ENCODE measurements at places on chromosomes 11 and 22.

DNA sequence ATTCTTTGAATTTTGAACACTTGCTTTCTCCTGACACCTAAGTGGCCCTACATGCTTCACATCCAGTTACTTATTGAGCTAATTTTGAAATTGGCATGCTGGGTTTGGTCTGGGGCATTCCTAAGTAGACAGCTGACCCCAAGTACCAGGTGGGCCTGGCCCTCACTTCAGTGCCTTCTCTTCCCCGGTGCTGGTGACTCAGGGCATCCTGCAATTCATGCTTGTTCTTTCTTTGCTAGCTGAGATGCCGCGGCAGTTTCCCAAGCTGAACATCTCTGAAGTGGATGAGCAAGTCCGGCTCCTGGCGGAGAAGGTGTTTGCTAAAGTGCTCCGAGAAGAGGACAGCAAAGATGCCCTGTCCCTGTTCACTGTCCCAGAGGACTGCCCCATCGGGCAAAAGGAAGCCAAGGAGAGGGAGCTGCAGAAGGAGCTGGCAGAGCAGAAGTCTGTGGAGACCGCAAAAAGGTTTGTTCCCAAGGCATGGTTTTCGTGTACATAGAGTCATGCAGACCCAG lies 6.3 kb downstream of the AMPD3 start:
- no peak for DNase-seq

DNA sequence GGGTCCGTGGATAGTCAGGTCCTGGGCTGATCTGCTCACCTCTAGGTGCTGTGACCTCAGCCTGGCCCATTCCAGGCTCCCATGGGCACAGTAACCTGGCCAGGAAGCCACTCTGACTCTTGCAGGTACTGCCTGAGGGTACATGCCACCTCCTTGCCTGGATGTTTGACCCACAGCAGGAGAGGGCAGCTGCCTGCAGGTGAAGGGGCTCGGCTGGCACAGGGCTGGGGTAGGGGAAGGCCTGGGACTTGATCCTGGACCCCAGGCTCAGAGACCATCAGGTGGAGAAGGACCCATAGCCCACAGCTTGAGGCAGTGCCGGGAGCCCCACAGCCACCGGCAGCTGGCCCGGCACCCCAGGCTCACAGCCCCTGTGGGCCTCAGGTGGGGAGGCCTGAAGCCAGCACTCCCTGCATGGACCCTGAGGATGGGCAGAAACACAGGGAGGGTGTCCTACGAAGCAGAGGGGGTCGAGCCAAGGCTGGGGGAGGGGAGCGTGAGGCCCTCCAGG lies 2.7 kb downstream of the LRRC56 start:
- DNase-seq: no peak

DNA sequence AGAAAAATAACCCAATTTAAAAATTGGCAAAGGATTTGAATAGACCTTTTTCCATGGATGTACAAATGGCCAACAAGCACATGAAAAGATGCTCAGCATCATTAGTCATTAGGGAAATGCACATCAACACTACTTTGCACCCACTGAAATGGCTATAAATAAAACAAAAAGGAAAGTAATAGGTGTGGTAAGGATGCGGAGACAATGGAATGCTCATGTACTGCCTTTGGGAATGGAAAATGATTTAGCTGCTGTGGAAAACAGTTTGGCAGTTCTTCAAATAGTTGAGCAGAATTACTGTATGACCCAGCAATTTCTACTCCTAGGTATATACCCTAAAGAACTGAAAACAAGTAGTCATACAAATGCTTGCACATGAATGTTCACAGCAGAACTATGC lies 37.4 kb downstream of the LARGE2 start:
- no peak for DNase-seq

- DNase-seq: no peak
These were observed 5.4 kb downstream of the DDIAS start for GRCh38 chr11:82906931-82907330.

DNA sequence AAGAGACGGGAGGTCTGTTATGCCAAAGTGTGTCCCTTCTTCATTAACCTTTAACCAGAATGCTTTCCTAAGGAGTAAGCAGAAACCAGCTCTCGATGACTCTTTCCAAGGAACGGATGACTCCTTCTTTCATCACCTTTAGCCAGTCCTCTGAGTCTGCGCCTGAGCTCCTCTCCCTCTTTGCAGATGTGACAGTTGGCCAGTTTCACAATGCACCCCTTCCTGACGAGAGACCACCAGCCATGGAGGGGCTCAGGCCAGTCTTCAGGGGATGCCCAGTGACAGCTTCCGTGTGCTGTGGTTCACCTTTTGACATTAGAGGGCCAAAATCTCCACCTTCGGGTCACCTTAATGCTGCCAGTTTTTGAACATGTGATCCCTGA lies 826.1 kb downstream of the TBC1D22A start:
- no peak for DNase-seq

GRCh38 chr11:96554236-96554820 lies 164.5 kb downstream of the JRKL start:
- no peak for DNase-seq

GRCh38 chr11:103920933-103921332 lies 115.5 kb upstream of the DDI1 start:
- no peak for DNase-seq

DNA sequence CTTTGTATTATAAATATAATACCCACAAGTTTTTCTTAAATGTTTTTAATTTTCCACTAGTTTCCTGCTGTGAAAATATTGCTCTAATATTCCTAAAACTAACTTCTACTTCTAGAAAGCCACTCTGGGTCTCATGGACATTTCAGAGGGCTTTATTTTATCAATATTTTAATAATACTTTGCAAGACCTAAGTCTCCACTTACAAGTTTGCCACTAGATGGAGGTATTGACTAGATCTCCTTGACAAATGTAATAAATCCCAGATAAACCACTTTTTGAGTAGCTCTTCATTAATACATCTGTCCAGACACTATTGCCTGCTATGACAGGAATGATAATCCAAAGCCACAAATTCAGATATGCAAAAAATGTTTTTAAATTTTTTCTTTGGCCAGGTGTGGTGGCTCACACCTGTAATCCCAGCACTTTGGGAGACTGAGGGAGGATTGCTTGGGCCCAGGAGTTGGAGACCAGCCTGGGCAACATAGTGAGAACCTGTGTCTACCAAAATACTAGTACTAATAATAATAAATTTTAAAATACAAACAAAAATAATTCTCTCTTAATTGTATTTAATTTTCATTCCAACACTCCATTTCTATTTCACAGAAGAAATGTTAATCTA lies 3.5 kb upstream of the ACAT1 start:
- DNase-seq: peak; percentile 50

GRCh38 chr22:37105154-37105553 lies 4.4 kb downstream of the TMPRSS6 start:
- DNase-seq: no peak

DNA sequence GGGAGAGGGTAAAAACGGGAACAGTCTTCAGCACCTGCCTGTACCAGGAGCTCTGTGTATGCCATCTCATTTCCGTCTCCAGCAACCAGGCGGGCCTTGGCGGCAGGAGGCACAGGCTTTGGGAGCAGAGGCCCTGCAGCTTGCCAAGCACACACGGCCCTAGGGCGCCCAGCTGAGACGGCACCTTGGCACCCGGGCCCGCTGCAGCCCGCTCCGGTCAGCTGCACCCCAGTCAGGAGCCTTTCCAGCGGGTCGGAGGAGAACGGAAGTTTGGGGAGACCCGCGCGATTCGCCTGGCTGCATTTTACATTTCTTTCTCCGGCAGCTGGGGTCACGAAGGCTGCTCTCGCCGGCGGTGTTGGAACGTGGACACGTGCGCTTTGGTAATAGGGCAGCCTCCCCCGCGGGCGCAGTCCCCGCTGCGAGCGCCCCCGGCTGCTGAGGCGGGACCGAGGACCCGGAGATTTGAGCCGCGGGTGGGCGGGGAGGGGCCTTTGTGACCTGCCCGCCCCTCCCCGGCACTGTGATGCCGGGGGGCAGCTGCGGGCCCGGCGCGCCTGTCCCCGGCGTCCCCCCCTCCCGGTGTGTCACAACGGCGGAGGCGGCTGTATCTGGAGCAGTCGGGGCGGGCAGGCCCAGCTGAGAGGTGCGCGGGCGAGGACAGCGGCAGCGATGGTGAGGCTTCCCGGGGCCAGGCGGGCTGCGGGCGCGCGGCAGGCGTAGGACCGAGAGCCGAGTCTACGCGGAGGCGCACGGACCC lies at the start of gene TUBA8:
TSS of gene TUBA8 (plus strand) at position 616 of the 760 bp plus-strand sequence. CDS start at position 673, 57 bp downstream.
- DNase-seq: peak; percentile 75

GRCh38 chr22:30212363-30212995 lies 34.1 kb downstream of the LIF start:
- no peak for DNase-seq

DNA sequence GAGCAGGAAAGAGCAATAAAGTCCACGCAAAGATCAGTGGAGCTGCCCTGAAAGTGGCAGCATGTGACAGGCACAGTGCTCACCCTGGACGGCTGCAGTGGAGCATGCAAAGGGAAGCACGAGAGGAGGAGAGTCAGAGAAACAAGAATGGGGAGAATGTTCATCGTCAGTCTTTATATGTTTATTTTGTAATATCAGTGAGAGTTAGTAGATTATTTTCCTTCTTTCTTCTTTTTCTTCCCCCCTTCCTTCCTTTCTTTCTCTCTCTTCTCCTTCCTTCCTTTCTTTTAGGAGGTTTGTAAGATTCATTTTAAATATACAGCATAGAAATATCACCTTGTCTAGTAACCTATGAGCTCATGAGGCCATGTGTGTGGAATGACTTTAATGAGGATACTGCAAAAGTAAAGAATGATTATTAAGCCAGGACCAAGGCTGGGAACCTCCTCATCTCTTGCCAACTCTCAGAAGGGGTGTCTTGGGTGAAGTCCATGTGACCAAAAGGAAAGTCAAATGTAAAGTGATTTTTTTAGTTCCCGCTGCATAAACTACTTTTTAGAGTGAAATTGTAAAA lies 321.1 kb downstream of the AASDHPPT start:
- DNase-seq: no peak

DNA sequence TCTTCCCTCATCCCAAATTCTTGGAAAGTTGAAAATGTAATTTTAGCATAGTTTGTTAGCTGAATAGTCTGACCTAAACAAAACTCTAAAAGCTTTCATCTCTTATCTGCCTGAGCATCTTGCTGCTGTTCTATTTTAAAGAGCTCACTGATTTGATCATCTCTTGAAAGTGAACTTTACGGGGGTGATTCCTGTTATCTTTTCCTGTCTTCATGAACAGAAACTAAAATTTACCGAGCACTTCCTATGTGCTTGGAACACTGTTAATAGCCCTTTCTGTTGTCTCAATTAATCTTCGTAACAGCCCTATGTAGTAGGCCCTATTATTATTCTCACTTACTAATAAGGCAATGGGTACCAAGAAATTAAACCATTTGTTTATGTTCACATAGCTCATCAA lies 12.3 kb downstream of the AMOTL1 start:
- DNase-seq: no peak

DNA sequence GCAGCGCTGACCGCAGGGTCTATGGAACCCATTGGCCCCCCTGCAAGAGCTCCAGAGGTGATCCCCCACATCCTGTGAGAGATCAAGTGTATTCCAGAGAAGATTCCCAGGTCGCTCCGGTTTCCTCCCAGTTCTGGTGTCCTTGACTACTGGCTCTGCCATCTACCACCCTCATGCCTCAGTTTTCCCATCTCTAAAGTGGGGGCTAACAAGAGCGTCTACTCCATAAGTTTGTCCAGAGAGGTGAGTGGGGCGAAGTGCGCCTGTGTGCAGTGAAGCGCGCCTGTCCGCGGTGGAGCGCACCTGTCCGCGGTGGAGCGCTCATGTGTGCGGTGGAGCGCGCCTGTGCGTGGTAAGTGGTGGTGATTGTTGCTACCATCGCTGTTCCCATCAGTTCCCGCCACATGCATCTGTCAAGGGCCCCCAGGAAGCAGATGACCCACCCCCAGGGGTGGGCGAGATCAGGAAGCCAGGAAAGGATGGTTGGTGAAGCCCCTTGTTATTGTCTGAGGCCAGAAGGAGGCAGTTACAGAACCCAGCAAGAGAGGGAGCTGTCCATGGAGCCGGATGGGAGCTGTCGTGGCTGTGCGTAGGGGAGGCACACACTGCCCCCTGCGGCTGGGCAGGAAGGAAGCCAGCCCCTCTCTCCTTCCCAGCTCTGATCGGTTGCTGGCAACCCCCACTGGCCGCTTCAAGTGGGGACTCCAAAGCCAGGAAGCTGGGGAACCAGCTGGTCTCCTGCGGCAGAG lies 73.2 kb upstream of the FGF3 start:
- DNase-seq: no peak

GRCh38 chr11:82959987-82960778 lies 58.6 kb downstream of the DDIAS start:
- DNase-seq: peak; percentile 41

DNA sequence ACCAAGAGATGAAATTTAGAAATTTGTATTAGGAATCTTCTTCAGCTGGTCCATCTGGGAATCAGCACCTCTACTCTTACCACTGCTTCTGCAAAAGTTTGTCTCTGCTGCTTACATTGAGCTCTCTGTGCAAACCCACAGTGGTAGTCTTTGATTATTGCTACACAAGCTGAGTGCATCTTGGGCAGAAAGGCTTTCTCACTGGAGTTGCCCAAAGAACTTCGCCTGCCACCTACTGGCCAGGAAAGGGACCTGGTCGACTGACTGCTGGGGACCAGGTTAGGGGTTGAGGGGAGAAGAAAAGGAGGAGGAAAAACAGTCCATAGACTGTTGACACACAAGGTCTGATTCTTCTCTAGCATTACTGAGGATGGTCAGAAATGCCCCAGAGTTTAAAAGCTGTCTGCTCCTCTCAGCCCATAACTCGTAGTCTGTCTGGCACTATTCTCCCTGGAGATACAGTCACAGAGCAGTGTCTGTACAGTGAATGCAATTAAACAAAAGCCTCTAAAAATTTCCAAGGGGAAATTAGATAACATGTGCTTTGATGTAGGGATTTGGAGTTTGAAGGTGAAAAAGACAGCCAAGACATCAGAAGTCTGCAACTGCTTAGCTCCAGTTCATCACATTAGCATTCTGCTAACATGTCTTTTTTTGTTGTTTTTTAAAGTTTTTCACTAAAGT lies 215.0 kb upstream of the CTSC start:
- DNase-seq: peak; percentile 32

Data from GM13976 (cell line).